Amygdala (tissue), 56 donors: ENCODE measurements at places on chromosomes 6 and 20.

DNA sequence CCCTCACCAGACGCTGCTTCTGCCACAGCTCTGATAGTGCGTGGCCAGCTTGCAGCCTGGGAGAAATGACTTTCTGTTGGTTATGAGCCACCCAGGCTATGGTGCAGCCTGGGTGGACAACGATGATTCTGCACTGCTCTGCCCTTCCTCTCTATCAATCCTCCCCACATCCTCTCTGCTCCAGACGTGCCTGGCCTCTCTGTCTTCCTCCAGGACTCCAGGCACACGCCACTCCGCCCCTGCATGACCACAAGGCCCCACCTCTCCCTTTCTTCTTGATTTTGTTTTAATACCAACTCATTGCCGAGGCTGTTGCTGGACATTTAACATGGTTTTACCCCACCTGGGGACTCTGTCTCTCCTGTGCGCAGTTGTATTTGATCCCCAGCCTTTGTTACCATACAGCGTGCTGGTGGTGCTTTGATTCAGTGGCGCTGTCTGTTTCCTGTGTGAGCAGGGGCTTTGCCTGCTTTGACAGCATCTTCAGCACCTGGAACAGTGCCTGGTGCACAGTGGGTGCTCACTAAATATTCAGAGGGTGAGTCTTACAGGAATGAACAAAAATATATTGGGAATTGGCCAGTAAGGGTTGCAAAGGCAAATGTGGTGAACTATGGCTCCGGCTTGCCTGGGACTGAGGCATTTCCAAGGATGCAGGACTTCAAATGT is 280.9 kb downstream of the CDH26 start:
- DNase-seq: no peak

DNA sequence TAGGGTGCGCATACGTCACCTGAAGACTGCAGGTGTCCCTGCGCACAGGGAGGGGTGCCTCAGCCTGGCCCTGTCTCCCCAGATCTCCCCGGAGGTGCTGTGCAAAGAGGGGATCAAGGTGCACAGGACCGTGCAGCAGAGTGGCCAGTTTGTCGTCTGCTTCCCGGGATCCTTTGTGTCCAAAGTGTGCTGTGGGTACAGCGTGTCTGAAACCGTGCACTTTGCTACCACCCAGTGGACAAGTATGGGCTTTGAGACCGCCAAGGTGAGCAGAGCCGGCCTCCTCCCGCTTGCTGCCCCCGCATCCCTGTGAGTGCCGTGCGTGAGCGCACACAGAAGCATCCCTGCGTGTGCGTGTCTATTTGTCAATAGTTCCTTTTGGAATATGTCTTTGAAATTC is 150.7 kb downstream of the DTNBP1 start:
- DNase-seq: peak; percentile 7

- DNase-seq: no peak
These were observed 208.0 kb upstream of the EXOC2 start for GRCh38 chr6:900716-901605.

GRCh38 chr6:167103041-167103891 is 19.6 kb upstream of the CCR6 start:
- no peak for DNase-seq

DNA sequence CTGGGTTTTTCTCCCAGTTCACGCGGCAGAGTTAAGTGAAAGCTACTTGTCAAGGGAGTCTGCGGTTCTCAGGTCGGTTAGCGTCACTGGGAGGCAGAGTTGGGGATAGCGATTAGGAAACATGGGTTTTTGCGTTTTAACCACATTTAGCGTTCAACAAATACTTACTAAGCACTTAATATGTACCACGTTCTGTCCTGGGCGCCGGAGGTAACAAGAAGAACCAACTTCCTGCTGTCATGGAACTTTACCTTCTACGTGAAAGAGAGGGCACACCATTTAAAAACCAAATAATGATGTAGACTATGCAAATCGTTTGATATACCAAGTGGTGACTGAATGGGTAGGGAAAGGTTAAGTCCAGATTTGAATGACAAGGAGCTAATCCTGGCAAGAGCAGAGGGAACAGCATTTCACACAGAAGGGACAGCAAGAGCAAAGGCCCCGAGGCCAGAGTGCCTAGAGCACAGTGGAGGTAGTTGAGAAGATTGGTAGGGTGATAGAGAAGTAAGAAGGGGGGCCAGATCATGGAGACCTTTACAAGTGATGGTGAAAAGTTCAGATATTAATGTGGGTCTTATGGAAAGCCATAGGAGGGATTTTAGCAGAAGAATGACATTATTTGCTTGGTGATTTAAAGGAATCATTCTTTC is 744 bp downstream of the RIOK1 start:
- no peak for DNase-seq

DNA sequence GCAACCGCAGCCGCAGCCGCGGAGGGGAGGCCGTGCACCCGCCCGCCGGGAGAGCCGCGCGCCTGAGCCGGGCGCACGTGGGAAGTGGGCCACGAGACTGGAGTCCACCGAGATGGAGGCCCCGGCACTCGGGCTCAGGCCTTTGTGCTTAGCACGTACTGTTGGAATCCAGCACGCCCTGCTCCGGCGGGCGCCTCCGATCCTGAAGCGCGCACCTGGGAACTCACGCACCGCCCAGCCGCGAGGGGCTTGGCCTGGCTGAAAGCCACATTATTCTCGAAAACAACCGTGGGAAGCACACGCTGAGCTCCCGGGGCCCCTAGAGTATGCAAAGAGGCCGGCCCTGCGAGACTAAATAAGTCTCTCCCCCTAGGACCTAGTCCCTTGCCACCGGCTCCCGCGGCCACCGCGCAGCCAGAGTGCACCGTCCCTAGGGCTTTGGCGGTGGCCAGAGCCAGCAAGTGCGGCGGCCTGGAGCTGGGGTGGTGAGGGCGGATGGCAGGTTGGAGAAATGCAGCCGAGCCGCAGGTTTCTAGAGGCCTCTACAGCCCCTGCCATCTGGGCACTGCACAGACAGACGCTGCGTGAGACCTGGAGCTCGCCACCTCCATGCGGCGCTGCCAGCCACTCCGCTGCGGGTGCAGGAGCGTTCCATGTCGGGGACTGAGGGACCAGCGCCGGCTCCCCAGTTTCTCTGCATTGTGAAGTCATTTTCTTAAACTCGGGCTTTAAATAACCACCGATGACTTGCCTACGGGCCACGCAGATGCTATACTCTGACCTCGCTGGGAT is 42.0 kb upstream of the LY86 start:
- peak; percentile 12 for DNase-seq

DNA sequence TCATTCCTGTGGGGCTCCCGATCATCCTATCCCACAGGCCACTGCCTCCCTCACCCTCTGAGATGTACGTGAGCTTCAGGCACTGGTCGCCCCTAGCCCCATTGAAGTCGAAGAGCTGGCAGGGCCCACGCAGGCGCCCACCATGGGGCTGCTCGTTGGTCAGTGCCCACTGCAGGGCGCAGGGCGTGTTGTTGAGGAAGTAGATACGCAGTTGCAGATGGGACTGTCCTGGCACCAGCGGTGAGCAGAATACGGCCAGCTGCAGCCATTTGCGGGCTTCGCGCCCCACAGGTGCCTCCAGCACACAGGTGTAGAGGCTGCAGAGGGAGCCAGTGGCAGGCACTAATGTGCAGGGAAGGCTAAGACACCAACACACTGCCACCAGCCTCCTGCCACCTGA is 6.2 kb downstream of the UNC5CL start:
- DNase-seq: no peak

- DNase-seq: no peak
These were observed 911.8 kb downstream of the EPHA7 start for GRCh38 chr6:92507552-92507951.

- no peak for DNase-seq
These were observed 2.9 kb upstream of the PPDPF start for GRCh38 chr20:63517376-63518309.

DNA sequence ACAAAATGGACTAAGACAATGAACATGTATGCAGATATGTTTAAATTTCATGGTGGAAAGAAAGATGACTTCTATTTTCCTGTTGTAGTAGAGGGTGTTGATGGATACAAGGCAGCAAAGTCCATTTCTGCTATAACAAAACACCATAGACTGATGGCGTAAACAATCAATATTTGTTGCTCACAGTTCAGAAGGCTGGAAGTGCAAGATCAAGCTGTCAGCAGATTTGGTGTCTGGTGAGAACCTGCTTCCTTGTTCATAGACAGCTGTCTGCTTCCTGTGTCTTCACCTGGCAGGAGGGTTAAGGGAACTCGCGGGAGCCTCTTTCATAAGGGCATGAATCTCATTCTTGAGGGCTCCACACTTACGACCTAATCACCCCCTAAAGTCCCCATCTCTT is 83.0 kb upstream of the ELOVL5 start:
- no peak for DNase-seq

GRCh38 chr6:163288915-163289314 is 125.6 kb upstream of the QKI start:
- no peak for DNase-seq

- DNase-seq: no peak
These were observed 105.5 kb downstream of the DLL1 start for GRCh38 chr6:170185175-170185978.

GRCh38 chr6:81126150-81126549 is 626.3 kb downstream of the TENT5A start:
- DNase-seq: no peak

- DNase-seq: no peak
These were observed 131.1 kb downstream of the PXDC1 start for GRCh38 chr6:3620389-3620788.

- no peak for DNase-seq
These were observed 580.3 kb upstream of the ADGRB3 start for GRCh38 chr6:68054756-68055155.

- DNase-seq: no peak
These were observed 90.4 kb downstream of the BCKDHB start for GRCh38 chr6:80196906-80197305.

- no peak for DNase-seq
These were observed 99.6 kb upstream of the SLC24A3 start for GRCh38 chr20:19112828-19113227.

DNA sequence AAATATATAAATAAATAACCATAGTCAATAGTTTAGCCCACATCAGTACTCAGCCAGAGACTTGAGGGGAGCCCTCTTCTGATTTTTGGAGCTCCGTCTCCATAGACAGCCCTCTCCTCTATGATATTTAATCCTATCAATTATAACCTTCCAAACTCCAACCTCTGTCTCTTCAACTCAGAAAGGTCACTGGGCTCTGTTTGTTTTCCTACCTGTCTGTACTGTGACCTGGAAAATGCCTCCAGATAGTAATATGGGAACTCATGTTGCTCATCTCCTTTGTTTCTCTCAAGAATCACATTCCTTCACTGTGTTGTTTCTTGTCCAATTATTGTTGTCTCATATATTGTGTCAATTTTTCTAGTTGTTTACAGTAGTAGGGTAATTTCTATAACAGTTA is 409.7 kb downstream of the CDKAL1 start:
- DNase-seq: no peak

DNA sequence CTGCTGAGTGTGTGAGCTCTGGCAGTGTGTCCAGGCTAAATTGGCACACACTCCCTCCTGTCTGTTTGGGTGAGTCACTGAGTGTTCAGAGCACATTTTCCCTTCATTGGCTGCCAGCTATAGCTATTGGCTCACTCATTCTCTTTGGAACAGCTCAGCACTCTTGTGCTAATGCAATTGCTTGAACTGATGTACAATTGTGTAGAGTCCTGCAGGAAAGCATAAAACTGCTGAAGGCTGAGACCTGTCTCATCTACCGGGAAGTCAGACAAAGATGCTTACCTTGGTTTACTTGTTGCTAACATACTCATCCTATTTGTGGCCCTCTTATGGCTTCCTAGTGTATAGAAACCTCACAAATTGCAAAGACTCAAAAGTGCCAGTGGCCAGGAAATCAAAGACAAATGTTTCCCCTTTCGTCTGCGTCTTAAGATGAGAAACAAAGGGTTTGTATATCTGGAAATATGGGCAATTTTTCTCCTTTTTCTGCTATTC is 351.0 kb downstream of the BCKDHB start:
- no peak for DNase-seq

GRCh38 chr6:90947184-90948064 is 360.6 kb upstream of the MAP3K7 start:
- DNase-seq: no peak

GRCh38 chr6:85419046-85419759 is 30.7 kb upstream of the NT5E start:
- DNase-seq: no peak

- no peak for DNase-seq
These were observed 585.7 kb downstream of the TENT5A start for GRCh38 chr6:81166770-81167169.

GRCh38 chr20:5135363-5136012 is 8.7 kb downstream of the CDS2 start:
- peak; percentile 68 for DNase-seq

DNA sequence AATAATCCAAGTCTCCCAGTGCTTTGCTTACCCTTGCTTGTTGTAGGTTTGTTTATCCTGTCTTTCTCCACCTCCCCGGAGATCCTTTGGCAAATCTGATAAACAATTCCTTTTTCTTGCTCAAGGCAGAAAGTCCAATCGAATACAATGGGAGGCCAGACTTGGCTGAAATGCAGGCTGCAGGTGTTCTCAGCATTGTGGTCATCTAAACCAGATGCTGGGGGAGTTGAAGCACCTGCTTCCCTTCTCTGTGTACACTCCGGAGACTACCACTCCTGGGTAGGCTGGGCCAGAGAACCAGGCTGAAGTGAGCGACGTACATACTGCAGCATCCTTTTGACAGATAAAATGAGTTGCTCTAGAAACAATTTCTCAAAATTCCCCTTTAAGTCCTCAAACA is 82.6 kb upstream of the PREP start:
- no peak for DNase-seq

DNA sequence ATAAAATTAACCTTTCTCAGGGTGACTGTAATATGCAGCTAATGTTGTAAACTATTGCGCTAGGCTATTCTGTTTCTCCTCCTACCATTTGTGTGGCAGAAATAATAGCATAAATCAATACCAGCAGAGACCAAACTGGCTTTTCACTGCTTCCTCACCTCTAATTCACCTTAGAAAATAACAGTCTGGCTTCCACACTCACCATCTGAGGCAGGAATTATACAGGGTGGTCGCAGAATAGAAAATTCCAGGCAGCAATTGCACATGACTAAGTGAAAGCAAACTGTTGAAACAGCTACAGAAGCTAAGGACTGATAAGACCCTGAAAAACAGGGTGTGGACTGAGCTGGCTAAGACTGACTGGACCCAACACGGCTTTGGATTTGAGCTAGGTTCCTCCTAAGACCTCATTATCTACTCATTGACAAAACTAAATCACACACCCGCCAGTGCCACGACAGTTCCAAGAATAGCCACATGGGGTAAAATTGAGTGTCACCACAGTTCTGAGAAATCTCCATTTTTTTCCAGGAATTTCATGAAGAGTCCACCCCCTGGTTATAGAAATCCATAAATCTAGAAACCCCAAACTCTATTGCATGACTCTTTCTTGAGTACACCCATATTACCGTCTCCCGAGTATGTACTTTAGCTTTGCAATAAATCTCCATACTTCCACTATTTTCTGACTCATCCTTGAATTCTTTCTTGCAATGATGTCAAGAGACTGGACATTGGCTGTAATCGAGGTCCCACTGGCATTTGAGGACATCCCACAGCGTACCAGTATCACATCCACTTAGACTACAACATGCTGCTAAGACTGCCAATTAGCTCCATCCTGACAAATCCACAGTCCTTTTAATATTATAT is 60.9 kb upstream of the KCNQ5 start:
- no peak for DNase-seq

GRCh38 chr20:47672166-47672565 is 113.1 kb downstream of the SULF2 start:
- DNase-seq: no peak
